ENCODE measurements at places on chromosomes 1 and 21. TPM values are rescaled to one million over a fixed set of nuclear protein-coding genes. Genes with fewer than 3 reads are reported as not detected.
A peak's percentile ranks its signal among the peaks of the same experiment; 100 is the strongest.

GRCh38 chr1:108043707-108044106, 78.7 kb upstream of the VAV3 start:
- ATAC-seq: no peak

DNA sequence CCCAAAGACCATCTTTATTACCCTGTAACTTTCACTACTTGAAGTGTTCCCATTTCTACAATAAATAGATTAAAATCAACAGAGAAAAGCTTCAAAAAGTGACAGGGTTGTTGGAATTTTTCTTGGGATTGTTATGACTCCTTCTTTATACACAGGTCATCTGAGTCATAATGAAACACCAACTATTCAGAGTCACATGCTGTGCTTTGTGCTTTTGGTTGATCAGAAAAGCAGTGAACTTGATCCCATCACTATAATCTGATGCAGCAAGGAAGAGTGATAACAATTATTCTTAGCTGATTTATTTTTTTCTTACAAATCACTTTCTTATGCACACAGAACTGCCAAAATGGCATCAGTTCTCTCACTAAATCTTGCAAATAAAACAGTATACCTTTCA, 422.9 kb downstream of the PTBP2 start:
- no peak for ATAC-seq

GRCh38 chr1:218930472-218931241, 243.0 kb upstream of the LYPLAL1 start:
- ATAC-seq: peak; percentile 28

GRCh38 chr1:223041481-223041880, 101.6 kb downstream of the TLR5 start:
- ATAC-seq: no peak

GRCh38 chr1:202076050-202076511, 46.6 kb upstream of the GPR37L1 start:
- no peak for ATAC-seq

DNA sequence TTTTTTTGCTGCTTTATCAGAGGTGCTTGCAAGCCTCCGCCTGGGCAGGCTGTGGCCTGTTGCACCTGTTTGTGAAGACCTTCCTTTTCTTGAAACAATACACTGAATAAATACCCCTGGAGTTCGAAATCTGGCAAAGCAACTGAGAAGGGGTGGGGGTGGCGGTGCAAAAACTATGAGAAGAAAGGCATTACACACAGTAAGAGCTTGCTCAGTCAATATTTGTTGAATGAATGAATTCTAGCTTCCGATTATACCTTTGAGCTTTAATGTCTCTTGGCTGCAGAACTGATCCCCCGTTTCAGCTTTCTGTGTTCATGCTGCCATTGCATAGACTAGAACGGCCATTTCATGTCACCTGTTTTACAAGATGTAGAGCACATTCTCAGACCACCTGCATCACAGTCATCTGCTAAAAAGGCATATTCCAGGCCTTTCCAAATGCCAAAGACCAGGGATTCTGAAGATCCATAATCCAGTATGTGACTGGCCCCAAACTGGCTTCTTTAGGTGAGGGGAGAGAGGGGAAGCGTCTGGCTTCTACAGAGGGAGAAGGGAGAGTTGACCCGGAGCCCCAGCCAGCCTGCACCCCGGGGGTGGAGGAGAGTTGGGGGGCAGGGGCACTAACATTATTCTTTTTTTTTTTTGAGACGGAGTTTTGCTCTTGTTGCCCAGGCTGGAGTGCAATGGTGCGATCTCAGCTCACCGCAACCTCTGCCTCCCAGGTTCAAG, 111.5 kb downstream of the ETS2 start:
- ATAC-seq: no peak

DNA sequence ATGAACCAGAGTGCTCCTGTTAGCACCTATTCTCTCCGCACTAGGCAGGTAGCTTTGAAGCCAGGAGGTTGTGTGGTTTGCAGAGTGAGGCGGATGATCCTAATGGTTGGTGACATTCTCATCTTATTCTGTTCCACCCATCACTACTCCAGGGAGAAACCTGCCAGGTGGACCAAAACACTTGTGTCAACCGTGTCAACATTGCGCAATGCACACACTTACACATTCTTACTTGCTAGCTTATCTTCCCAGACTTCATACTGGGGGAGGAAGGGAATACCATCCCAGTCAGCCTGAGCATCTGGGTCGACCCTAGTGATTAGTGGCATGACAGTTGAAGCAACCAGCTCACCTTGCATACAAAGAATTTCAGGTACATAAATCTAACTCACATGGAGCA, 236.9 kb downstream of the RPS6KC1 start:
- ATAC-seq: no peak

GRCh38 chr1:58584082-58584895, 7.2 kb upstream of the TACSTD2 start:
- ATAC-seq: peak; percentile 96

DNA sequence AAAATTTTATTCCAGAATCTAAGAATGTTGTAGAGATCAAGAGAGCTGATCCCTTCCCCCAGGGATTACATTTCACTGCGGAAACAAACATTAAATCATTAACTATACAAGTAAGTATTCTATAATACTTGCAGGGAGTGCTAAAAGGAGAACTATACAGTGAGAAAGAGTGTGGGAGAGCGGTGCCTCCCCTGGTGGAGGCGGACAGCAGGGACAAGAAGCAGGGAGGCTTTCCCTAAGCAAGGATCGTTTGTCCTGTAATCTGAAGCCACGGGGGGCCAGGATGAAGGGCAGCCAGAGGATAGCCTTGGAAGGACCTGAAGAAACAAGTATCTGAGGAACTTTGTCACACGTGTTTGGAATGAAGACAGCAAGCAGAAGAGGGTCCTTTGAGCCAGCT, 40.1 kb downstream of the SLC9C2 start:
- no peak for ATAC-seq

DNA sequence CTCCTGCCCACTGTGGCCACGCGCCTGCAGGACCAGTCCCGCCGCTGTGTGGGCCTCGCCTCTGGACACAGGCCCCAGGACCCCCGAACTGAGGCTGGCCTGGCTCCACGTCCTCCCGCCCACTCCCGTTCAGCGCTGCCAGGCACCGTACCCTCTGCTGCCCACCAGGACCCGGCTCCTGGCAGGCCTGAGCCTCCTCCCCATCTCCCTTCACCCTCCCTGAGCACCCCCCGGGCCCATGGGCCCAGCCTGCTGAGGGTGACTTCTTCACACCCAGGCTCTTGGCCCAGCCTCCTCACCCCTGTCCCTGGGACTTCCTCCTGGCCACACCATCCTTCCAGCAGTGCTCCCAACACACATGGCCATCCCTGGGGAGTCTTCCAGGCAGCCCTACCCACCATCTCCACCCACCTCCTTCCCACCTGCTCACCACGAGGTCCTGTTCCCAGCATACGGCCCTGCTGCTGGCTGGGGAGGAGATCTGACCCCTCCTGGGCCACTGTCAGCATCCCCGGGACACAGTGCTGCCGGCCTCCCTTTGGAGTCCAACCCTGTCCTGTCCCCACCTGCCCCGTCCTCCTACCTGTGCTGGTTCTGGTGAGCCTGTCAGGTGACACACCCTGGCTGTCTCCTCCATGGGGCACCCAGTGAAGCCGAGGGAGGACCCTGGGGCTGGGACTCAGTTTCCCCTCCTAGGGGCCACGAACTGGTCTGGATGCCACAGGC, 53.7 kb downstream of the SLX9 start:
- no peak for ATAC-seq

DNA sequence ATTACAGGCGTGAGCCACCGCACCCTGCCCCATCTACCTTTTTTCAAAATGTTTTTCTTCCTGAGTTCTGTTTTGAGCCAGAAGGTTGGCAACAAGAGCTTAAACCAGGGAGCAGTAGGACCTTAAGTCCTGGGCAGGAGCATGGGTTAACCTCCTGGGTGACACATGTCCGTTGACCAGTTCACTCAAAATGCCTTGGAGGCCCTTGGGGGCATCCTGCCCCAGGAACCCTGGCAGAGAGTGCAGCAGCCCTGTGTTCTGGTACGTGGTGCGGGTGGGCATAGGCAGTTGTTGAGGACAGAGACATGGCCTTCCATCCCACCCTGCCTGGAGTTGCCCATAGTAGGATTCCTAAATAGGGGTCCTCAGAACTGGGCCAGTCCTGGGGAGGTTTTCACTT, 11.6 kb downstream of the H6PD start:
- no peak for ATAC-seq

ARMH1 gene
- 0.77 TPM for total RNA-seq

GJA5 gene
- total RNA-seq: 11.0 TPM

RBM11 gene
- 0.58 TPM for total RNA-seq

LCE1C gene
- total RNA-seq: not detected

S100A9 gene
- total RNA-seq: 272 TPM

CNIH4 gene
- 46.1 TPM for total RNA-seq

Data from gastroesophageal sphincter (tissue), 4 donors.